Hematopoietic multipotent progenitor cell (in vitro differentiated cells): ENCODE measurements at places on chromosomes 2 and 18.
A peak's percentile ranks its signal among the peaks of the same experiment; 100 is the strongest.

DNA sequence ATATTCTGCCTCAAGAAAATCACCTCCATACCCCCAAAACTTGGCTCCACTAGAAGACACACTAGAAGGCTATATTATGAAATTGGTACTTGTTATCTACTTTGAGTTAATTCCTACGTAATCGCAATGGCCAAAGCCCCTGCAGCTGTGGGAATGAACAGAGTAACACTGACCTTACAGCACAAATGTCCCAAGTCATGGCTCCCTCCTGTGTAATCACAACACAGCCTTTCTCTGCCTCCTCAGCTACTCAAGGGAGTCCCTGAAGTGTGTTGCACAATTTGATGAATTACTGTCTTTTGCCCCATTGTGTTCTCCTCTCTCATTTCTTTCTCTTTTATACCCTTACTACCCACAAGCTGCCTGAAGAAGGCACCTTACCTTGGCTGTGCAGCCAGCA, 375.2 kb downstream of the ARHGAP15 start:
- DNase-seq = no peak

DNA sequence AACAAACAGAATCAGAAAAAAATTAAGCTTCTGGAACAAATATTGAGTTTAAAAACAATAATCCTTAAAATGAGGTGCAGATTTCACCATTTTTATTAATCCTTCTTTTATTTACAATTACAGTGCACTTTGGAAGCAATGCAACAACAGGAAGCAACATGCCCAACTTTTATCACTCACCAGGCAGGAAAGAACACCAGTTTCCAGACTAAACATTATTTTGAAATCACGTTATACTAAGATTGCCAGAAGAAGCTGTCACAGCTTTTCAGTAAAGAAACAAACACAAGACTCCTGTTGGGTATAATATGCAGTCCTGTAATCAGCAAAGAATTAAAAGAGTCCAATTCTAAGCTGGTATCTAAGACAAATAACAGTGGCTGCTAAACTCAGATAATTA, 137.9 kb upstream of the ZC3H15 start:
- DNase-seq = no peak

DNA sequence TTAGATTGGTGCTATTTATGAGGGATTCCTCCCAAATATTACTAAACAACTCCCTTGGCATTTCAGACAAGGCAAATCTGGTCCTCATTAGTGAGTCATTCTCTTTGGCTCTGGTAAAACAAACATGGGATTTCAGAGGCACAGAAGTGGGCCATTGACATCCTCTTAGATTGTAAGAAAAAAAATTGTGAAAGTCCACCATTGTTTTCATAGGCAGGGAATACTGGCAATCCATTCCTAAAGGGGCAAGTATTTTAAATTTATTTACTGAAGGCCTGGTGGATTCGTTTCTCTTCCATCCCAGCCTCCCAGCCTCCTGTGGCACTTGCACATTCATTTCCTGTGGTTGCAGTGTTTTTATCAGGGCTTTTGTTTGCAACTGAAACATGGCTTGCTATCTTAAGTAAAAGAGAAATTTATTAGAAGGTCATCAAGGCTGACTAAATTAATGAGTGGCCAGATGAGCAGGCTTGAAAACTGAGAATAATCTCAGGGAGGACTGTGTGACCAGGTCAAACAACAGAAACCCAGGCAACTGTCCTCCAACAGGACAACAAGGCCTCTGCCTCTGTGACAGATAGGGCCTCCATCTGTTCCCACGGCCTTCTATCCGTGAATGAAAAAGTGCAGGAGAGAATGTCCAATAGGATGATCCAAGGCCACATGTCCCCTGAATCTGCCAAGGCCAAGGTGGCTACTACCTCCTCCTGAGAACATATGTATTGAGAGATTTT, 23.1 kb upstream of the TNFAIP6 start:
- DNase-seq = peak; percentile 27

DNA sequence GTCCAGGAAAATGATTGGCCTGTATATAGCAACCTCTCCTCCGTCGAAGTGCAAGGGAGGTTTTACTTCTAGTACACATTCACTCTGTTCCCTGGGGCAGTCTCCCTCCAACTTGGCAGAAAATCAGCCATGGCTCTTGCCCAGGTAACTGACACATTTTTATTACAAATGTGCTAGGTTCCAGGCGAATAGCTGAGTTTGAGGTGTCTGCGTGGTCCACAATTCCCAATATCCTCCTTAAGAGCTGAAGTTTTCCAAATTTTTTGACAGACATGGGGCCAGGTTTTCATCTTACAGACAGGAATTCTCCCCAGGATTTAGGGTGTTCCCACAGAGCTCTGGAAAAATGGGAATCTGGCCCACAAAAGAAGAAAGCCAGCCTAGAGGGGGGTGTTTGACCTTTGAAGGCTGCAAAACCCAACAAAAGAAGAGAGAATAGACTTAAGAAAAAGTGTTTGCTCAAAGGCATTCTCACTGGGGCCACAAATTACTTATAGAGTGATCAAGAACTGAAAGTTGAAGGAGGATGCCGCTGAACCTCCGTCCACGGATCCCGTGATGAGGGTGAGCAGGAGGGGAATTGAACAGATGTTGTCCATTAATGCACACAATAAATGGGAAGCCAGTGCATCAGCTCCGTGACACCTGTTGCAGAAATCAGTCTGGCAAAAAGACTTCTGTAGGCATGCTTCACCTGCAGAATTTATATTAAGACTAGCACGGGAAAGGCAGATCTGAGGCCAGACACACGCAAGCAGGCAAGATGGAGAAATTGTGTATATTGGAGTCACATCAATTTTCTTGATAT, 242.3 kb upstream of the COPS8 start:
- DNase-seq = no peak

GRCh38 chr2:20304411-20304810, 46.2 kb downstream of the PUM2 start:
- no peak for DNase-seq
